ENCODE measurements at places on chromosomes 2 and 18.

GRCh38 chr18:11669948-11670275 is 19.2 kb upstream of the GNAL start:
- DNase-seq, result no peak

GRCh38 chr2:24237313-24237712 is 62.5 kb downstream of the FAM228A start:
- no peak for DNase-seq

GRCh38 chr2:95700519-95700918 is 108.7 kb downstream of the TRIM43 start:
- no peak for DNase-seq

- DNase-seq, result no peak
Observed at GRCh38 chr2:46549166-46549844, 69.9 kb downstream of the TMEM247 start.

DNA sequence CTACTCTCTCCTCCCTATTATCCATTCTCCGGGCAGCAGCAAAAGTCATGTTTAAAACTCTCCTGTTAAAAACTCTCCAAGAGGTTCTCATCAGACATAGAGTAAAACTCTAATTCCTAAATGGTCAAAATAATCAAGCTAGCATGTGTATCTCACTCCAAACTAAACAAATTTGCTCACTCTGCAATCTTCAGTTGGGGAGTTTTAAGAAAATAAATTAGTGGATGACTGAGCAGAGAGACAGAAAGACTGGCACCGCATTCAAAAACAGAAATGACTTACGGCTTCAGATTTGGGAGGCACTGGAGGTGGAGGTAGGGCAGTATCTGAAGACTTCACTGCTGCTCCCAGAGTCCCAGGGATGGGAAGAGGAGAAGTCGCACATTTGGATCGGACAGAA is 96.9 kb downstream of the MEP1B start:
- DNase-seq, result no peak

DNA sequence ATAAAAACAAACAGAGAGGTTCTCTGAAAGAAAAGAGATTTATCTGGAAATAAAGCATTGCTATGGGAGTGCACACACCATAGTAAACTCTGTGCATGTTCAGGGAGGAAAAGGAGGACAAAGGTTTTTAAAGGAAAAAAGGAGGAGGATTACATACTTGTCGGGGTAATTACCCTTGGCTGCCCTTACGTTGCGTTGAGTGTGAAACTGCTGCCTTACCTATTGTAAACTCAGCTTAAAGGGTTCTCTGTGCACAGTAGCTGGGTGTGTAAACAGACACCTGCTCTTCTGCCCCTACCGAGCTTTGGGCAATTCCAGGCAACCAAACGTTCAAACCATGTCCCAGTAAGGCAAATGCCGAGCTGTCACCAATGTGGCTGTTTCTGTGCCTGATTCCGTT is 29.6 kb upstream of the PXDN start:
- DNase-seq, result no peak

GRCh38 chr2:27019931-27020855 is 12.6 kb upstream of the TMEM214 start:
- no peak for DNase-seq

- no peak for DNase-seq
Observed at GRCh38 chr18:80244956-80245730, 2.2 kb downstream of the PARD6G start.

- no peak for DNase-seq
Observed at GRCh38 chr2:23753291-23754010, 173.5 kb downstream of the ATAD2B start.

DNA sequence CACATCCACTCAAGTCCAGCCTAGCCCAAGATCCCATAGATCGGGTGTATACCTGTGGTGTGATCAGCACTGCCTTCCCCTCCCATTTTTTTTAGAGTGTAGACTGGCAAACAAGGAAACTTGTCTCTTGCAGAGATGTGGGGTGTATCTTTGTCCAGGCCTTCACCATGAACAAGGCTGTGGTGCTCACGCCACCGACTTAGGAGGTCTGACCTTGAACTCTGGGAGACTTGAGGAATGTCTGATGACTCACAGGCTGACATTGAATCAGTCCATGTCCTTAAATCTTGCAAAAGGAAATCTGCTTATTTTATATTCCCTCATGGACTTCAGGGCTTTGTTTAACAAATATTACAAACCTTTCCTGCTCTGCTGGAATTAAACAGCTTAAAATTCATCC is 4.5 kb upstream of the CTIF start:
- DNase-seq, result no peak

DNA sequence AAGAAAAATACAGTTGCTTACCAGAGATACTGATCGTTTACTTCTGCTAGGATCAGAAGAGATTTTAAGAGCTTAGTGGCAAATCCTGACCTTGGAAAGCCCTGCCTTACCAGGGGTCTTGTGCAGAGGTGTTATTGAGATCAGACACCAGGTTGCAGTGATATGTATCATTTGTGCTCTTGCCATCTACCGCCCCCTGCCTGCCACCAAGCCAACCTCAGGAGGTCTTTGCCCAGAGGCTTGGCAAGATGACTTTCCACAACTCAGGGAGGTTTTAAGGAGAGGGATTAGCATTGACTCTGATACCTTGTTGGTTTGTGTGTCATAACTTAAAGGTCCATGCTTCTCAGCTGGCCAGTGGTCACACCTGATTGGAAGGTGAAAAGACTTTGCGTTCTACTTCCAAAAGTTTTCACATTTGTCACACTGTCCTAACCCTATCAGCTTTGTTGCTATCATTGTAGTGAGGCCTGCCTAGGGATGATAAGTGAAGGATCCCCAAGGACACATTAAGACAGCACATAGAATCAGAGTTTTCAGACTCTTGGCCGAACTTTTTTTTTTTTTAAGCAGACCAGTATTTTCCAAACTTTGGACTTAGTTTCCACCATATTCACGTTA is 46.2 kb upstream of the MGAT5 start:
- peak; percentile 69 for DNase-seq

DNA sequence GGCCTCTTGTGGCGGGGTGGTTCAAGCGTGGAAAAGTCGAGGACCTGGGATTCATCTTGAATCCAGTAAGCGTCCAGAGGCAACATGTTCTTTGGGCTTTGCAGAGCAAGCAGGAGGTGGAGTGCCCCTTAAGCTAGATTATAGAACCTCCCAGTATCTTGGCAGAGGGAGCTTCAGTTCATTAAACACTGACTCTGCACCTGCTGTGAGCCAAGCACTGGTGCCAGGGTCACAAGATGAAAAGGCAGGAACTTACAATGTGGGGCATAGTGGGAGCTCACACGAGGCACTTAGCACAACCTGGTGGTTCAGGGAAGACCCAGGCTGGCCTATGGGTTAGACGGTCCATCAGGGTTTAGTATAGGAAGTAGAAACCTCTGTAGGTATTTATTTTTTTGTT is 7.4 kb upstream of the FZD5 start:
- no peak for DNase-seq

- no peak for DNase-seq
Observed at GRCh38 chr2:136495636-136496035, 269.7 kb upstream of the THSD7B start.

DNA sequence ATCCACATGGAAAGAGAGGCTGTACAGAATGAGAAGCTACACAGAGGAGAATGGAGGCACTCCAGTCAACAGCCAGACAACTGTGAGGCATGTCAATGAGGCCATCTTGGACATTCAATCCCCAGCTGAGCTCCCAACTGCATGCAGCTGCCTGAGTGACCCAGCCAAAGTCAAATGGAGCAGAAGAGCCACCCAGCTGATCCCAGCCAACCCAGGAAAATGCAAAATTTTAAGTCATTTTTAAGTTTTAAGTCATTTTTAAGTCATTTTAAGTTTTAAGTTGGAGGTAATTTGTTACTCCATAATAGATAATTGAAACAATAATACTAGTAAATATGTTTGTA is 63.6 kb downstream of the RBMS1 start:
- no peak for DNase-seq

GRCh38 chr2:109459485-109459884 is 154.3 kb downstream of the SEPTIN10 start:
- DNase-seq, result no peak

- no peak for DNase-seq
Observed at GRCh38 chr2:7866825-7867224, 815.0 kb upstream of the ID2 start.

DNA sequence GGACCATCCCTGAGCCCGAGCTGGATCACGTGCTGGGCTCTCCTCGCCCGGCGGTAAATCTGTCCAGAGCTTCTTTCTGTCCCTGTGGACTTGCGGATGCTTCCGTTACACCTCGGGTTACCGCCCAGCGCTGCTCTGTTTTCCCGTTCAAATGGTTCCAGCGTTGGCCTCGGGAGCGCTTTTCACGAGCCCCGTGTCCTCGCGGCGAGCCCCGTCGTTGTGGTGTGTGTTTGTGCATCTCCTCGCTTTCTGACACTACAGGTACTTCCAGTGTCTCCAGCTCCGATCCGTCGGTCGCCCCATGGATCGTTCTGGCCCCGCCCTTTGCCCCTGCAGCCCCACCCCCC is 77.4 kb downstream of the RTP5 start:
- DNase-seq, result no peak

DNA sequence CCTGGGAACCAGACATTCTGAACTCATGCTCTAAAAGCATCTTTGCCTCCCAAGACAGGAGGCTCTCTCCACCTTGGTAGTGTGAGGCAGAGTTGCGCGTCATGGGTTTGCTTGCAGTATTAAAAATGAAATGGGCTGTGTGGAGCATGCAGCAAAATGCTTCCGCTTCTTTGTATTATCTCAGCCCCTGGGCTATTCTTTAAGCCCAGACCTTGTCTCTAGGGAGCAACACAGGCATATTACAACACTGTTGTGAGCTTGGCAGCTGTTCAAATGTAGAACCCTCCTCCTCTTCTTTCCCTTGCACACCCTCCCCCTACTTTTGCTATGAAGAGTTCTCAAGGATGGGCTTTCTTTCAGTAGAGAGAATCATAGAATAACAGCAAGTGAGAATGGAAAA is 185.1 kb upstream of the LHCGR start:
- DNase-seq, result no peak

DNA sequence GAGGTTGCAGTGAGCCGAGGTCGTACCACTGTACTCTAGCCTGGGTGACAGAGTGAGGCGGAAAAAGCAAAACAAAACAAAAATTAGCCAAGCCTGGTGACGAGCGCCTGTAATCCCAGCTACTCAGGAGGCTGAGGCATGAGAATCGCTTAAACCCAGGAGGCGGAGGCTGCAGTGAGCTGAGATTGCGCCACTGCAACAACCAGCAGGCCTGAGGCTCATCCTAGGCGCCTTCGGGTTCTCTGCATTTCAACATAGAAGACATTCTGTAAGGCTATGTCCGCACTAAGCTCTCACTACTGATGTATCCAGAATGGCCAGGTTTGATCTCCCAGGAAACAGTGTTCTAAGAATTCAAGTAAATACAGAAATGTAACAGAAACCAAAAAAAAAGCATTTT is 23.5 kb downstream of the PTPN2 start:
- DNase-seq, result no peak

- no peak for DNase-seq
Observed at GRCh38 chr2:149858901-149859634, 271.5 kb upstream of the MMADHC start.

DNA sequence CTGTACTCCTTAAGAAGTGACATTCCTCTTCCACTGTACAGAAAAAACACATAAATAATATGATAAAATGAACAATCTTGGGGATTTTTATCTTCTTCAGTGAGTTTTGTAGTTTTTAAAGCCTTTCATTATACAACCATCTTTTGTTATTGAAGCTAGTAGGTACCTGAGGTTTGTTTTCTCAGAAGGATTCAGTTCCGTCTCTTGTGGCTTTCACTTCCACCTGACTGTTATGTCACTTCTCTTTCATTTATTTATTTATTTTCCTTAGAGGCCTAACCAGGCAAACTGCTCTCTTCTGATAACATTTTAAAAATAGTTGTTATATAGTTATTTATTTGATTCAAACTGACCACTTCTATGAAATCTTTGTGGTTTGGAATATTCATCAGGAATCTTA is 464.2 kb downstream of the CCDC85A start:
- no peak for DNase-seq

- DNase-seq, result peak; percentile 21
Observed at GRCh38 chr2:119264781-119265692, 41.4 kb downstream of the STEAP3 start.

GRCh38 chr18:57780706-57781347 is 22.3 kb downstream of the ATP8B1 start:
- no peak for DNase-seq

DNA sequence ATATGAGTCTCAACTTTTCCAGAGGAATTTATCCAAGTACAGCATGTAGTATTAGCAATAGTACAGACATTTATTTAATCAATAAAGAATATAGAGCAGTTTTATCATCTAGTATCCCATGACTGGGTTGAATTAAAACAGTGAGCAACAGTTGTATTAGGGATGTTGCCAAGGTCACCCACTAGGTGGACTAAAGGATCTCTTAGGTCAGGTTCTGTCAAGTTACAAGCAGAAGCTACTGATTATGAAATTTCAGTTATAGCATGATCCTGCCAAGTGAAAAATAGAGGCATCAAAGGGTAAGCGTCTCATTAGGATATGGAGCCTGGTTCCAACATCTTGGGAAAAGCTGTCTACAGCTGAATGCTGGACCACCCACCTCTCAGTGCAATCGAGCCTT is 52.1 kb upstream of the LAPTM4A start:
- DNase-seq, result no peak

- DNase-seq, result no peak
Observed at GRCh38 chr2:156565066-156565710, 129.0 kb downstream of the GPD2 start.

GRCh38 chr2:205014201-205014600 is 468.9 kb downstream of the PARD3B start:
- DNase-seq, result no peak

- DNase-seq, result no peak
Observed at GRCh38 chr2:144654523-144654922, 134.6 kb upstream of the ZEB2 start.

GRCh38 chr2:64651590-64651989 is 2.1 kb downstream of the SERTAD2 start:
- DNase-seq, result no peak

DNA sequence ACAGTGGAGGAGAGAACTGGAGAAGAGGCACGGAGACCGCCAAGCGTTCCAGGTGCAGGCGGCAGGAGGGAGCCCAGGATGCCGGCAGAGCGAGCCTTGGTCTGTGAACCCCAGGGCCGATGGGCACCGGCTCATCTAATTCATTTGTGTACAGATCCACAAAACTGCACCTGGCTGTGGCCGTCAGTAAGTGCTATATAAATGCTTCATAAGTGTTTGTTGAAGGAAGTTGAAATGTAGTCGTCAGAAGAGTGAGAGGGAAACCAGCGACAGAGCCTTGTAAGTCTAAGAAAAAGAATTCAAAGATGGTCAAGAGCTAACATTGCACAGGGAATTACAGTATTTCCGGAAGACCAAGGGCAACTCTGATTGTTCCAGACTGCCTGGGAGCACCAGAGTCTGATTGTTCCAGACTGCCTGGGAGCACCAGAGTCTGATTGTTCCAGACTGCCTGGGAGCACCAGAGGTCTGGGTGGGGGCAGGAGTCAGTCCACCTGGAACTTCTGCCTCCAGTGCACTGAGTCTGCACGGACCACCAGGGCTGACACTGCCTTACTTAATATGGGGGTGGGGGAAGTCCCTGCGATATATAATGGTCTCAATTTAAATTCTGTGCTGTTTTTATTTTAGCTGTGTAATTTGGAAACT is 112.3 kb downstream of the BCL2 start:
- no peak for DNase-seq
